RPMI8226 (cell line): ENCODE measurements at places on chromosomes 6 and 20.

- no peak for DNase-seq
These were observed 78.6 kb upstream of the RBM24 start for GRCh38 chr6:17202526-17202925.

- no peak for DNase-seq
These were observed 49.6 kb downstream of the NINL start for GRCh38 chr20:25535762-25536161.

- DNase-seq = no peak
These were observed 8.5 kb upstream of the BEND6 start for GRCh38 chr6:56946368-56946767.

DNA sequence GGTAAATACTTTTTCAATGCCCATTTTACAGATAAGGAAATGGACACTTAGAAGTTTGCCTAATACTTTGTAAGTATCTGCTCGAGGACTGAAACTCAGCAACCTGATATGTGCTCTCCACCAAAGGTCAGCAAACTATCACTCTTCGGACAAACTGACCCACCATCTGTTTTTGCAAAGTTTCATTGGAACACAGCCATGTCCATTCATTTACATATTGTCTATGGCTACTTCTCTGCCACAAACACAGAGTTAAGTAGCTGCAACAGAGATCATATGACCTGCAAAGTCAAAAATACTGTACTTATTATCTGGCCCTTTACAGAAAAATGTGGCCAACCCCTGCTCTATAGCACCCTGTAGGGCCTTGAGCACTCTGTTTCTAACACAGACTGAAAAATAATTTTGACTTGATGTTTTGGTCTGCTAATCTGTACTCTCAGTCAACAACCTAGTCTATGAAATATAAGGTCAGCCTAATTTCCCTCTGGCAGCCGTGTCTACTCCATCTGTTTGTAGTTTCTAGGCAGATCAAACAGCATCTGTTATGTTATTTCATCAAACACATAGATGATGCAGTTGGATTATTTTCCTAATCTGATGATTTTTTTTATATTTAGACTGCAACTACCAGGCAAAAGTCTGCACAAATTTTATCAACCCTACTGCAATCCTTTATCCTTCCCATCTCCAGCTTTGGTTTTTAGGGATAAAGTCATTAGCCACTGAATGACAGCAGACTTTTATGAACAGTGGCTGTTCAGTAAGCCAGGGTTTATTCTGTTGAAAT is 41.4 kb upstream of the BEND6 start:
- DNase-seq = no peak

DNA sequence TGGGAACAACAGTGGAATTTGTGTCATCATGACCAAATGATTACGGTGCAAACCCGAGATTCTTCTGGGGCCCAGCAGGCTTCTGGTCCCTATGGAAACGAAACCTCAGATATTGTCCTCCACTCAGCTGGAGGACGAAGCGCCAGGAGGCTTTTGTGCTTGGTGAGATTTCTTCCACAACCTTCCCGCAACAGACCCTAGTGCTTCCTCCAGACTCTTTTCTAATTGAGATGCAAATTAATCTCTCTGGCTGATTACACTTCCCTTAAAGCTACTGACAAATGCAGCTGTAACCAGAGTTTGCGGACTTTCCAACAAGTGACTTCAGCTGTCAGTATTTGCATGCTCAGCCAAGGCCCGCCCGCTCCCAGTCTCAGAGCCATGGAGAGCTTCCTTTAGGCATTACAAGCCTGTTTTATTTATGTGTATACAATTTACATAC is 96.0 kb downstream of the INSM1 start:
- DNase-seq = no peak

DNA sequence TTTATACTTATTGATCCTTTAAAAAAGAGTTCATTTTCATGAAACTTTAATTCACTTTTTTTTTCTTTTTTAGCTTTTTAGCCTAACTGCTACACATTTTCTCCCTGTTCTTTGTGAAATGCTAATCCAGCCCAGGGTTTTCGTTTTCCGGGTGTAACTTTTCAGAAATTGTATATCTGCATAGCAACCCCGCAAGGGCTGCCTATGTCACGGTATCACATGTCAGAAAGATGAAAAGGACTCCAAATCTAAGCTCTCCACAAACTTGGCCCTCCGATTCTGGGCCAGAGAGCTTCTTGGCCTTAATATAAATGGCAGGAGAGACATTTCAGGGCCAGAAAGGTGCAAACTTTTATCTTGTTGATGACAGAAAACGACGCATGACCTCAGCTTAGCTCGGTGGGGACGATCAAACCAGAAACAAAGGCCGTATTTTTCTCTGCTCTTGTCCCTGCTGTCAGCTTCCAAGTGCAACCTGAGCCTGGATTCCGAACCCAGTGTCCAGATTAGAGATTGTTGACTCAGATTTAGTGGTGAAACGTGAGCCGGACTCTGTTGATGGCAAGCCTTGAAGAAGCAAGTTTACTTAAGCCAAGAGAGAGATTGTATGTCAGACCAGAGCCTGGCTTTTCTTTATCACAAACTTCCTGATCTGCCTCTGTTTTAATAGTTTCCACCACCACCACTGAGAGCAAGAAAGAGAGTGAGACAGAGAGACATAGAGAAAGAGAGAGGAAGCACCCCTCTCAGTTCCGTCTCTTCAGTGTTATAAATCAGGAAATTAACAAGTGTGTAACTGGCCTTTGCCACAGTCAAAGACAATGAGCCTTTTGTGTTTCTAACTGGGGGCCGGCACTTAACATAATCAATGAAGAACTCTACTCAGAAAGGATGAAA is 157.8 kb downstream of the SCML4 start:
- DNase-seq = no peak

GRCh38 chr6:32472781-32473375 is 33.2 kb downstream of the HLA-DRA start:
- DNase-seq = no peak

DNA sequence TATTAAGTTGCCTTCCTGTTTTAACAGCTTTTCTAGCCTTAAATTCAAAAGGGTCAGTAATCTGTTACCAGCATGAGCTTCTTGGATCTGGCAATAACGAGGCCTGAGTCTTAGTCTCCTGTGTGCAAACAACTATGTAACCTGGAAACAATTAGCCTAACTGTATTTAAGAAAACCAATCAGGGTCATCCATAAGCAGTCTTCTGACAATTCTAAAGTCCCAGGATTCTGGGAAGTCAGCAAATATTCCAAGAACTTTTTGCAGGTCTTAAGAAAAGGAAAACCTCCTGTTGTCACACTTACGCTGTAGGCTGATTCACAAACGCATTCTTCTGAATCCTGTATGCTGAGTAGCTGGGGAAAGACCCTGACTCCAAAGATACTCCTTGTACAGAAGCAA is 90.4 kb downstream of the COL12A1 start:
- no peak for DNase-seq

GRCh38 chr20:57811374-57812020 is 101.7 kb upstream of the PMEPA1 start:
- DNase-seq = no peak

DNA sequence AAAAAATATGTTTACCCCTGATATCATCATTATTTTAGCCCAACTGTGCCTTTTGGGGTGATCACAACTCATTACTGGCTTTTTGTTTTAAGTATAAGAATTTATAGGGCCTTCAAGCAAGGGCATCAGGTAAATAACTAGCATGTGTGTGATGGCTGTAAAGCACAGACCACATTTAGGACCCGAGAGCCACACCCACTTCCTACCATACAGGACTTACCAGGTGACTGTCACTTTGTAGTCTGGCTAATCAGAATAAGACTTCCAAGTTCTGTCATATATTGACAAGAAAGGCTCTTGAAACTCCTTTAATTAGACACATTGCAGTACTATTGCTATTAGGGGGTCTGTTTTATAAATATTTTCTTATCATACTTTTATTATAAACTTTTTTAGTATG is 31.1 kb downstream of the TMEM242 start:
- no peak for DNase-seq
